Activated CD4-positive, alpha-beta T cell treated with anti-CD3 and anti-CD28 coated beads, Interleukin-2, Interleukin-6, amounts not matched to agents 100 ng/mL and 50 ng/mL, durations not matched to agents 16 hours and 8 hours (primary cell): ENCODE measurements at places on chromosomes 12 and 14.

- no peak for DNase-seq
Measured at GRCh38 chr12:6639151-6639801, 3.5 kb upstream of the LPAR5 start.

DNA sequence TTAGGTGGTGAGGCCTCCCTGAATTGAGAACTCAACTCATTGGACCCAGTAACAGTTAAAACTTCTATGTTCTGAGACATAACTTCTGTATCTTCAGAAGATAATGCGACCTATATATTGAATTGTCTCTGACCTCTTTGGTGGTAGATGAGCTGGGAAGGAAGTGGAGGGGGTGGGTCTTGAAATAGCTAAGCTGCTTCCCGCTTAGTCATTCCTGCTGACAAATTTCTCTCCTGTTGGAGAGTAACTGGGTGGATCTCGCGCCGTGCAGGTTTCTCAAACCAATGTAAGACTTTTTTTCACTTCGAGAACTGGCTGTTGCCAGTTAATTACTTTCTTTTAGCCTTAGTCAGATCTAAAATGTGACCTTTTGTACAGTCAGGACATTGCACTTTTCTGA, 100.8 kb downstream of the PPHLN1 start:
- peak; percentile 70 for DNase-seq

DNA sequence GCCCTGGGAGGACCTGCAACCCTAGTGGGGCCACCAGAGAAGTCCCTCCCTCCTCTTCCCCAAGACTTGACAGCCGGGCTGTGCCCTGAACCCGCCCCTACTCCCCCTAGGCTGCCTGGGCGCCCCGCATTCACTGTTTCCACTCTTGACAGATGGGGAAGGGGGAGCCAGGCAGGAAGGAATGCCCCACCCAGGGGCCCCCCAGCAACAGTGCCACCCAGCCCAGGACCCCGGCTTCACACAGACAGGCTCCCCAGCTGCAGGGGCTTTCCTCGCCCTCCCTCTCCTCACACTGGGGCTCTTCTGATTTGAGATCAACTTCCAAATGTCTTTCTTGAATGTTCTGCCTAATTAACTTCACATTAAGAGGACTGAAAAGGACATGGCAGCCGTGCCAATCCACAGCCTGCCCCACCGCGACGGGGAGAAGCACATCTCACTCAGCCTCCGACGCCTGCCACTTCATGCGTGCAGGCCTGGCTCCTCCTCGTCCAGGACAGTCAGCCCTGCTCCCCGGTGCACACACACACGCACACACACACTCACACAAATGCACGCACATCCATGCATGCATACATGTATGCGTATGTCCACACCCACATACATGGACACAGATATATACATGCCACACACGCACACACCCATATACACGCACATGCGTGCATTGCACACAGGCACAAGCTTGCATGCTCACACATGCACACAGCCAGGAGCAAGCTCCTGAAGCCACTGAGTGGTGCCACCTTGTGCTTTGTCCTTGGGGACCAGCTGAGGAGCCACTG, 19.6 kb upstream of the C14orf180 start:
- DNase-seq = no peak

DNA sequence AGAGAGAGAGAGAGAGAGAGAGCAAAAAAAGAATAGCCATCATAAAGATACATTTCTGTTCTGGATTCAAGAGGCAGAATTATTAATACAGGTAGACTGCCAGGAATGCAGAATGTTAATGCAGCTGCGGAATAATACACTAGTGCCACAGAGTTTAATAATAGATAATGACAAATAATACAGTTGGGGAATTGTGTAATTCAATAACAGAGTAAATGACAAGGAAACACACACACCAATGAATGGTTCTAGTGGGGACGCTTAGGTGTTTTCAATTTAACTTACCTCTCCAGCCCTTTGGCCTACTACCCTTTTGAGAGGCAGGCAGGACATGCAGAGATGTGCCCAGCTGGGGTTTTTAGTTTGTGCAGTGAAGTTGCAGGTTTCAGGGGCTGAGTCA, 313.9 kb downstream of the NRXN3 start:
- no peak for DNase-seq

DNA sequence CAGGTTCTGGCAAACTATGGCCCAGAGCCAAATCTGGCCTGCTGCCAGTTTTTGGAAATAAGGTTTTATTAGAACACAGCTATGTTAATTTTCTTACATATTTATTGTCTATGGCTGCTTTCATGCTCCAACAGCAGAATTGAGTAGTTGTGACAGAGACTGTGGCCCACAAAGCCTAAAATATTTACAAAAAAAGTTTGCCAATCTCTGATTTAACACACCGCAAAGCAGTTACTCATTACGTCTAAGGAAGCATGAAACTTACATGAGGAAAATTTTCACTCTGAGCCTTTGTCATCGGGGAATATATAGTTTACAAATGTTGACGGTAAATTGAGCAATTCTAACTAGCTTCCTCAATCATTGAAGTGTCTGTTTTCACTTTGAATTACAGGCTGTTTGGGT, 96.5 kb downstream of the UNC79 start:
- no peak for DNase-seq

DNA sequence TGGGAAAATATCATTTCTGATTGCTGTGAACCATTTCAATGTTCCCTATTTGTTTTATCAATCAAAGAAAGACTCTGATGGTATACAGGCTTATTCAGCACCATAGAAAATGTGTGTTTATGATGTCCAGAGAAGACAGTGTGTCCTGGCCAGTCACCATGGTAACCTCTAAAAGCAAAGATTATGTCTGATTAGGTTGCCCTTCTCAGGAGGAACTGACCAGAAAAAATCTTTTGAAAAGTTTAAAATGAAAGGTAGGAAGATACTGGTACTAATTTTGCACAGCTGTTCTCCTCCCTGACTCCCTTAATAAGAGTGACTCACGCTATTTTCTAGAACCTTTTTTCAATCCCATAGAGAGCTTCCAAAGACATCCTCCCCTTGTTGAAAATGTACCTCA, 391.8 kb upstream of the DCN start:
- no peak for DNase-seq

GRCh38 chr14:70642303-70643235, 853 bp downstream of the TTC9 start:
- peak; percentile 30 for DNase-seq

DNA sequence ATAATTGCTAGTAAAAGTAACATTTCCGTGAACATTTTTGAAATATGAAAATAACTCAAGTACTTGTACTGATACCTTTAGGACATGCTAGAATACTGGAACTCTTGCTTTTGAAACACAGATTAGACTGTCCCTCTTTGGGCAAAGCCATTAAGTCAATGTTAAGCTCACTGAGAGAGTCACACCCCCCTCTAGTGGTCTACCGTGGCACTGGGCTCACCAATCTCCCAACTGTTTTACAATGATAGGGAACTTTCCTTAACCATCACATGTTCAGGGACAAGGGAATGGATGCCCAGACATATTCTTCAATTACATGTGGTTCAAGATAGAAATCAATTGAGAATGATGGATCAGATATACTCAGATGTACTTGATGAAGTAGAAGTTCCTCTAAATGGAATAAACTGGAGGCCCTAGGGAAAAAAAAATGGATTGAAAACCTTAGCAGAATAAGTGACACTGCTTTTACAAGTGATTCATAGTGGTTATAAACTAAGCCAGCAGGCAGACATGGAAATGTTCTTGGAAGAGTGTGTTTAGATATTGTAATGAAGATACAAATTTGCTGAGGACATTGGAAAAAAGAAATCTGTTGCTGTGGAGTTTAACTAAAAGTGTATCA, 17.8 kb downstream of the NANOG start:
- peak; percentile 69 for DNase-seq

GRCh38 chr14:39050389-39050788, 52.6 kb downstream of the SEC23A start:
- peak; percentile 18 for DNase-seq

DNA sequence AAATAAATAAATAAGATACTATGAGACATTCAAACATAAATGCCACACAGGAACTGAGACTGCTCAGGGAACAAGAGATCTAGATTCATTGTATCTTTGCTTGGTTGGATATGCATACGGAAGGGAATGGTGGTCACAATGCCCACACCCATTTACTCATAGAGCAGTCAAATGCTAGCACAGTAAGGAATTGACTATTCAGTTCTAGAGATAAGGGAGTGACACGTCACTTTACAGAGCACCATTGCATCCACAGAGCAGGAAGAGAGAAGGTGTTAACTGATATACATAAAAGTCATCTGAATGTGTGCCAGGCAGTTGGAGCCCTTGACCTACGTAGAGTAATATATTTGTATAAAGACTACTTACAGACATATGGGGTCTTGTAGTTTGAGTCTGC, 530.0 kb upstream of the NOVA1 start:
- DNase-seq = no peak

DNA sequence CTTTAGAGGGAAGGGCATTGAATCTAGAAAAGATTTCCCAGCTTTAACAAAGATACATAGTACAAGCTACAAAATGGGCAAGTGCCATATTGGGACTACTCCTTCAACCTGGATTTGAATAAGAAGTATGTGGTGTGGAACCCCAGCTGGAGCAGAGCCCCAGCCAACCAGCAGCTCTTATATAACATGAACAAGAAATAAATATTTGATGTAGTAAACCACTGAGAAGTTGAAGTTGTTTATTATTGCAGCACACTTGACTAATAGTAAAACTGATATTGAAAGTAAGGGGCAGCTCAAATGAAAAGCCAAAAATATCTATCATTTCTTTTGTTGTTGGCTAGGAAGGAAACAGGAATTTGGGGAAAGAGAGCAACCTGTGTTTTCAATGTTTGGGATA, 701.8 kb downstream of the TMTC2 start:
- no peak for DNase-seq

GRCh38 chr12:118061873-118062843, 1.2 kb upstream of the WSB2 start:
- peak; percentile 36 for DNase-seq

- DNase-seq = no peak
Measured at GRCh38 chr12:121570467-121571283, 10.1 kb downstream of the KDM2B start.

- DNase-seq = no peak
Measured at GRCh38 chr14:101588286-101588975, 27.1 kb downstream of the DIO3 start.

DNA sequence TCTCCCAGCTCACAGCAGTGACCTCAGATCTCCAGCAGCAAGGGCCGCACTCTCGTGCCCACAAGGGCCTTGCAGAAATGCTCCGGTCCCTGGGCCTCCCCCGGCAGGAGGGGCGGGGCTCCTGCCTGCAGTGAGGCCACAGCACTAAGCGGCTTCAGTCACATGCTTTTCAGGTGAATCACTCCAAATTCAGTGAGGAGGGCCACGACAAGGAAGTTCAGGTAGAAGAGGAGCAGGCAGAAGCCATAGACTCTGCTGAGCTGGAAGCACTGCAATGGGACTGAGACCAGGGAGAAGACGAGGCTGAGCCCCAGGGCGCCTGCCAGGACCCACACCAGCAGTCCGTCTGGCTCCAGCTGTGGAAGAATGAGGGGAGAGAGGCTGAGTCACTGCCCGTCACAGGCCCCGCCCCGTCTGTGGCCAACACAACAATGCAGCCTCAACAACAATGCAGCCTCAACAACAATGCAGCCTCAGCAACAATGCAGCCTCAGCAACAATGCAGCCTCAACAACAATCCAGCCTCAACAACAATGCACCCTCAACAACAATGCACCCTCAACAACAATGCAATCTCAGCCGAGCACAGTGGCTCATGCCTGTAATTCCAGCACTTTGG, 35.2 kb downstream of the SLC8B1 start:
- DNase-seq = no peak

DNA sequence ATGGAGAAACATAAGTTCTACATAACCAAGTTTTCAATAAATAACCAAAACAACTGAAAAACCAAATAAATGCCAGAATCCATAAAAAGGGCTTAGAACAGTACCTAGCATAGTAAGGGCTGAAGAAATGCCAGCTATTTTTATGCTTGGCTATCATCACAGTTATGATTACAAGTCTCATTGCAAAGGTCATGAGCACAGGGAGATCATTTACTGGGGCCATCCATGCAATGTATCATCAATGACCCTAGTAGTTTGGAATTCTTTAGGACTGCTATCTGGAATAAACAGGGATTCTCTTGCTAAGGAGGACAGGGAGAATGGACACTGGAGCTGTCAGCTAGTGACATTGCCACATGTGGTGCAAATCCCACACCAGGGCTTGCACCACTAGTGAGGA, 92.5 kb upstream of the NAP1L1 start:
- no peak for DNase-seq

- no peak for DNase-seq
Measured at GRCh38 chr12:106945261-106945851, 10.4 kb upstream of the TMEM263 start.

GRCh38 chr12:51406859-51407258, 15.7 kb upstream of the GALNT6 start:
- no peak for DNase-seq

DNA sequence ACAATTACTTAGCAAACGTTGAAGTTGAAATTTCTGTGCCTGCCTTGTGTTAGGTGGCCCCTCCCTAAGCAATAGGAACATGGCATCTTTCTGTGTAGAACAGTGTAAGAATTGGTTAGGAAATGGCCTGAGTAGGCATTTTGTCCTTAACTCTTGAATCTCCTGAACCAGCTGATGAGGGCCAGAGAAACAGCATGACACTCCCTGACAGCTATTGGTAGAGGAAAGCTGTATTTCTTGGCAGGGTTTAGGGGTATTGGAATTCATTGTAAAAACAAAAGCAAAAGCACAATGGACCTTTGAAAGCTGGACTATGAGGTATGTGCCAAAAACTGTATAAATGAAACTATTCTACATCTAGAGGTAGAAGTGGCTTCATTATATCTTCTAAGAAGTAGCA, 40.6 kb upstream of the LRTM2 start:
- DNase-seq = no peak

GRCh38 chr14:93538413-93538812, 107.7 kb downstream of the UNC79 start:
- DNase-seq = peak; percentile 3

DNA sequence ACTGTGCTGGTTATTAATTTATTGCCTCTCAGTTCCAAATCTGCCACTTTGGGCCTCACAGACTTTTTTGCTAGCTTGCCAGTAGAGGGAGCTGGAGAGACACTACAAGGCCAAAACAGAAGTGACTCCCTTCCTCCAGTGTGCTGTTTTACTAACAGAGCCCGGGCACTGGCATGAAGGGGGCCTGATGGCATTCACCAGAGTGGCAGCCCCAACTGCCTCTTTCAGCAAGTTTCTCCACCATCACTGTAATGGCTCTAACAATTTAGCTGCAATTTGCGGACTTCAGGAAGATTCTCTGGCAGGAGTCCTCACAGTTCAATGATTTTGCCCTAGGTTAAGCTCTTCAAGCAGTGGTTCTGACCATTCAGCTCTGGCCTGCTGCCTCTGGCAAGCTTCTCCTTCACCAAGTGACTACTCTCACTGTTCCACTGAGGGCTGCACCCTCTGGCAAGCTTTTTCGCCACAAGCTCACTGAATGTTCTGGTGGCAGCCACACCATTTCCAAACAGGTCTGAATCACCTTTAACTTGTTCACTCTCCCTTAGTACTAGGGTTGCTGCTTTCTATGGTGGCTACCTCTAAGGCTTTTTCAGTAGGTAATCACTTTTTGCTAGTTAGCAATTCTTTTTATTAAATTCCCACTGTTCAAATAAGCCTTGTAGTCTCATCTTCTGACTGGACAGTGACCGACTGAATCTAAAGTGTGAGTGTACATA, 104.9 kb downstream of the ZC3H14 start:
- DNase-seq = peak; percentile 78

- no peak for DNase-seq
Measured at GRCh38 chr14:75234173-75235115, 44.2 kb upstream of the FOS start.
